ENCODE measurements at places on chromosomes 6 and 20.
A peak's percentile ranks its signal among the peaks of the same experiment; 100 is the strongest.

DNA sequence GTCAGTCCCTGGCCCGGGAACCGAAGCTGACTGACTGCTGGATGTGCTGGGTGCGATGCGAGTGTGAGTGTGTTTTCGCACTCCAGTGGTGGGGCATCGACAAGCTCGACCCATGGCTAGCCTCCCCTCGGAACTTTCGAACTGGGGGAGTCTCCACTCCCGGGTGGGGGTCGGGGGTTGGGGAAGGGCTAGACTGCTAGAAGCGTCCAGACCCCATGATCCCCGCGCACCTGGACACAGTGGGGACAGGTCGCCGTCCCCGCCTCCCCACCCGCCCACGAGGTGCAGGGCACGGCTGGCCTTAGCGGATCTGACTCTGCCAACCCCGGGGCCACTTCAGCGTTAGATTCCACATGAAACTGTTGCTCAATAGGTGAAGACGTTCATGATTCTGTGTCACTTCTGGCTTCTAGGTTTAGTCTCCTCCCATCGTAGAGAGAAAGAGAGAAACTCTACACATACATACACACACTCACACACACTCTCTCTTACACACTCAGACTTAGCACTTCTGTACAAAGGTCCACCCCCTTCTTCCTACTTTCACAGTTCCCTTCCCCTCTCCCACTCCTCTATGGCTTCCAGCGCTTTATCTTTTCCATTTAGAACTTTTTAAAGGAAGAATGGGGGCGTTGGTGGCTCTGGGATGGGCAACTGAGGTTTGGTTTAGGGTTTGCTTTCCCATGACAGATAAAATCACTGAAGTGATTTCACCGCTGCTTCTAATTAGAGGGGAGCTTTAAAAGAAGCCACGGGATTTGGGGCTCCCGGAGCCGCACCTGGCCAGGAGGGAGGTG, 5.1 kb upstream of the TFAP2A start:
- DNase-seq, result no peak

- DNase-seq, result no peak
These were observed 15.9 kb upstream of the CPNE1 start for GRCh38 chr20:35680452-35681183.

- no peak for DNase-seq
These were observed 165.7 kb upstream of the AFDN start for GRCh38 chr6:167660944-167661551.

GRCh38 chr6:7468382-7469081, 72.9 kb upstream of the DSP start:
- DNase-seq, result peak; percentile 27

GRCh38 chr6:48541649-48542048, 430.7 kb upstream of the PTCHD4 start:
- no peak for DNase-seq

DNA sequence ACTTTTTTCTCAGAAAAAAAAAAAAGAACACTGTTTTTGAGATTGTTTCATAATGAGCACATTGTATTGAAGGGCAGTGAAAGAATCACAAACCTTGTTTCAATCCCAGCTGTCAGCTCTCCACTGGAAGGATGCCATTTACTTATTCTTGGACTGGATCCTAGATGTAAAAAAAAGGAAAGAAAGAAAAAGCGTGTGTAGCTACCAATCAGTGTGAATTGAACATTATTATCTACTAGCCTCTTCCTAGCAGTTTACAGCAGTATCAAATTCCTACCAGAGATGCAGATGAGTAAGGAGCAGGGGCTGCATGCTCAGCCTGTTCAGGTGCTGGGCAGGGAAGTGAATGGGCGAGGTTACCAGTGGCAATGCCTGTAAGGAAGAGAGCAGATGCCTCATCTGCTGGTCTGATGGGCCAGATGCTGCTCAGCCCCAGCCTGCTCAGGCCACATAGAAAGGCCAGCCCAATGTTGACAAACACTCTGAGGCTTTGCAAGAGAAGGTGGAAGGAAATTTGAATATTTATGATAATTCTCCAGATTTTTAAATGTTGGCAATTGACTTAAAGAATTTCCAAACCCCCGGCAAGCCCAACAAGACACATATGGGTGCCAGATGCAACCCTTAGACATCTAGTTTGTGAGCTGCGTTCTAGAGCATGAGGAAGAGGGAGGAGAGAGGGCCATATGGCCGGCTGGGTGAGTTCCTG, 189.5 kb downstream of the IBTK start:
- DNase-seq, result peak; percentile 10

All from amygdala (tissue), 56 donors.